ENCODE measurements at places on chromosomes 6 and 20.
A peak's percentile ranks its signal among the peaks of the same experiment; 100 is the strongest.

DNA sequence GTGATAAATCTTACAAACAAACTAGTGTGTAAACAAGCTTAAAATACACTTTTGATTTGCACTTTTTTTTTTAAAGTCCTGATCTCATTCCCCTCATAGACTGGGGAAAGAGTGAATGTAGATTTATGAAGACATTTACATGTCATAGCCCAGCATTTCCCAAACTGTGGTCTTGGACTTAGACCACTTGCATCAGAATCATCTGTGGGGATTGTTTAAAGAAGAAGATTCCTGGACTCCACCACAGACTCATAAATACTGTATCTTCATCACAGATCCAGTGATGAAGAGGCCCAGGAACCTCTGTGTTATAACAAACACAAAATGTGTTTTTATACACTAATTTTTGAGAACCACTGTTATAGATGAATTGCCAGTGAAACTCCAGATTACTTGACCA, 99.5 kb downstream of the KCNQ5 start:
- DNase-seq = no peak

- DNase-seq = no peak
These were observed 1.7 kb downstream of the ZUP1 start for GRCh38 chr6:116666869-116667268.

GRCh38 chr20:20795721-20796120, 83.3 kb upstream of the RALGAPA2 start:
- no peak for DNase-seq

DNA sequence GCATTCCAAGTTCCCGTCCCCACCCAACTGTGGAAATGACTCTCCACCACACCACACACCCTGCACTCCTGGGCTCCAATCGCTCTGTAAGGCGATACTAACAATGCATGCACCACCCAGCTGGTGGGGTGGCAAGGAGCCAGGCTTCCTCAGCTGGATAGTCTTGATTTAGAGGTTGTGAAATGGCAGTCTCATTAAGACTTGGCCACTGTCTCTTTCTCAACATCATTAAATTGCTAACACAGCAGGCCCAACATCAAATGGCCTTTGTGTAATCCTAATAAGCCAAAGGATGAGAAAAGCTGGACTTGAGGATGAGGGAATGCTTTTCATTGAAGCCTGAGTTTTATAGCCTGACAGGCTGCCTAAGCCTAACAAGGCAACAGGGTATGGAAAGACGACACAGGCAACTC, 223.7 kb downstream of the GMDS start:
- DNase-seq = peak; percentile 67

DNA sequence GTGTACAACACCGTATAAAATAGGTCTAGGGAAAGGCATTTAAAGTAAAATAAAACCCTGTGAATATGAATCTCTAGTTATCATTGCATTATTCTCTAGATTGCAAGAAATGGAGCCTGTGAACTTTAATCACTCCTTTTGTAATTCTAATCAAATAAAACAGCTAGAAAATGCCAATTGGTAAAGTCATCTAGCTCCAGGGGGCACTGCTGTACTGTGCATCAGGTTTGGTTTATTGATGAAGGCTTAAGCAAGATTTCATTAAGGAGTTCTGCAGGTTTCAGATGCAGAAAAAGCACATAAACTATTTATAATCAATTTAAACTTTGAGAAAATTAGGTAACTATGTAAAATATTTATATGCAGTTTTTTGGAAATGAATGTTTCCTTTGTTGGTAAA, 645.0 kb downstream of the PHF3 start:
- DNase-seq = peak; percentile 53

GRCh38 chr6:167965592-167966539, 31.6 kb upstream of the KIF25 start:
- no peak for DNase-seq

DNA sequence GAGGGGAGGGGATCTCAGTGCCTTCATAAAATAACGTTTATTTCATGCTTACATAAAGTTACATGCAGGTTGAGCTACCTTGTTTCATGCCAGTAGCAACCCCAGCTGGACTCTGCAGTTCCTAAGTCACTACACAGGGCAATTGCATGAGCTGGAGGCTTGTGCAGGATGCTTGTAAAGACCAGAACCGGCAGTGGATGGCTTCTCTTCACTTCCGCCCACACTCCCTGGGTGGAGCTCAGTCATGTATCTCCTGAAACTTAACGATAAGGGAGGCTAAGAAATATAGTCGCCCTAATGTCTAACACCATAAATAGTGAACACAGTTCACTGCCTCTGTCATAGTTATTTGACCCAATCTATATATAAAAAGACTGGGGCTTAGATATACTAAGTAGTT, 99.4 kb upstream of the RAB32 start:
- DNase-seq = no peak

DNA sequence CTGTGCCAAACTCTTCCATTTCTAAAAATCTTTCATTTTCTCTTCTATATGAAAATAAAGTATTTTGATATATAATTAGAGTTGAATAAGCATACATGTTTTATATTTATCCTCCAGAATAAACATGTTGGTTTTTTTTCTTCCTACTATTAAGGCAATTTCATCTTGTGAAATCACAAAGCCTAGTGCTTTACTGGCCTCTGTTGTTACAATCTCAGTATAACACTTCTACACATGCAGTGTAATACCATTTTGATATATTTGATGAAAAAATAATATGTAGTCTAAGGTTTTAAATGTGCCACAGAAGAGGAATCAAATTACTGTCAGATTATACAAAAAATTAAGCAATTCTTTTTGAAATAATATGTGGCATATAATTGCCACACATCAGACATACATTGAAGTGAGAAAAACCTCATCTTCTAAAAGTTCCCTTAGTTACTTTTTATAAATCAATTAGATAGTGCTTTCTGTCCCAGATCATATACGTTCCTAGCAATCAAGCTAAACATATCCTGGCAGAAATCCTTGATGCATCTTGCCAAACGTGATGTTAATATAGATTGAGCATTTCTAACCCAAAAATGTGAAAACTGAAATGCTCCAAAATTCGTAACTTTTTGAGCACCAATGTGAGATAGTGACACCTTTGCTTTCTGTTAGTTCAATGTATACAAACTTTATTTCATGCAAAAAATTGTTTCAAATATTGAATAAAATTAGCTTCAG, 225.1 kb upstream of the MANEA start:
- DNase-seq = peak; percentile 5

- DNase-seq = no peak
These were observed 158.5 kb upstream of the AFDN start for GRCh38 chr6:167668019-167668753.

- no peak for DNase-seq
These were observed 18.5 kb downstream of the CST8 start for GRCh38 chr20:23509247-23509913.

- no peak for DNase-seq
These were observed 48.8 kb upstream of the EPB41L1 start for GRCh38 chr20:36105711-36106226.

DNA sequence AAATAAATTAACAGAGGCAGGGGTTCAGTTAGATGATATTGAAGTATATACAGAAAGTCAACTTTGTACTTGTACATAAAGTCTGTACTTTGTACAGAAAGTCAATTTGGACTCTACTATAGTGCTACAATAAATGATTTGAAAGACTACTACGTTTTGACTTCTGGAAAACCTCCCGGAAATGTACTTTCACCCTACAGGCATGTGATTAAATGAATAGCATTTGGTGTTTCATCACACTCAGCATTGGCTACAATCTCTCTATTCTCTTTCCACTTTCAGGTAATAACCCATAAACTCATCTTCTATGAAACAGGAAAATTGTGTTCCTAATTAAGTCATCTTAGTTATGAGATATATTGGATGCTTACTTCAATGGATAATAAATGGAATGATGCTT, 25.6 kb upstream of the MC3R start:
- peak; percentile 31 for DNase-seq

GRCh38 chr6:43734294-43734665, 35.7 kb upstream of the VEGFA start:
- no peak for DNase-seq

DNA sequence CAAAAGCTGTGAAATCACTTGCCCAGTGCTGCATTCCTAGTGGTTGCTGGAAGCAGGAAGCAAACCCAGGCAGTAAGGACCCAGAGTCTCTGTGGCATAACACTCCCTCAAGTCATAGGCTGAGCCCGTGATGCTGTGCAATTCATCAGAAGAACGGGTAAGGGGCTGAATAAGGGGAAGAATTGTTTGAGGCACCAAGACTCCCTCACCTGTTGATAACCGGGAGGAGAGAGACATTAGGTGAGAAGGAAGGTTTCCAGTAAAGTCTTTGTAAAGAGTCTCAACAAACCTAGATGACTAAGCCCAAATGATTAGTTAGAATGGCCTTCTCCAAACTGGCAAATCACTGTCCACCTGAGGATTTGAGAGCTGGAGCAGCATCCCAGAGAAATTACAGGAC, 18.3 kb downstream of the ENPP3 start:
- no peak for DNase-seq

DNA sequence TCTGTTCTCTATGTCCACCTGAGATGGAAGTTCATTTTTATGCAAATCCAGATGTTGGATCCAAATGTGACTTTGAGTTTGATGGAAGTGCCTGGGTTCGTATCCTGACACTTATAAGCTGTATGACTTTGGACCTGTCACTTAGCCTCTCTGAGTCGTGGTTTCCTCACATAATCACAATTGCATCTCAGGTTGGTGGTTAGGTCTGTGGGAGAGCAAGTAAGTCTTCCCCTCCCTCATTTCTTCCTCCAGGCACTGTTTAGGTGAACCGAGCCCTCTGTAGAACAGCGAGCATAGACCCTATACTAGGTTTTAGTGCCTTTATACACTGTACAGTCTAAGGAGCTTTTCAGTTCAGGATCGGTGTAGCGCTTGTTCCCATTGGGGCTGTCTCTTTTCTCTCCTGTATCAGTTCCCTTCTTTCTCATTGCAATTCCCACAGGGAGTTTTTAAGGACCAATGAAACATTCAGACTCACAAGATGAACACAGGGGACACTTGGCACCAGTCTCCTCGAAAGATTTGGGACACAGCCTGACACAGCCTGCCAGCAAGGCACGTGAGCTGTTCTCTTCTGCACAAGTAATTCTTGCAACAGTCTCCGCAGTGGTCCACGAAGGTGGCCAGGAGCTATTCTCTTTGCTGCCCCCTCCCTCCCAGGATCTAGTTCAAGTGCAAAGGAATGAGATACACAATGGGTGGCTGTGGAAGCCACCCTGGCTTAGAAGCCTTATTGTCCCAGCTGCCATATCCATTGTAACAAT, 11.8 kb downstream of the TOX2 start:
- DNase-seq = no peak

DNA sequence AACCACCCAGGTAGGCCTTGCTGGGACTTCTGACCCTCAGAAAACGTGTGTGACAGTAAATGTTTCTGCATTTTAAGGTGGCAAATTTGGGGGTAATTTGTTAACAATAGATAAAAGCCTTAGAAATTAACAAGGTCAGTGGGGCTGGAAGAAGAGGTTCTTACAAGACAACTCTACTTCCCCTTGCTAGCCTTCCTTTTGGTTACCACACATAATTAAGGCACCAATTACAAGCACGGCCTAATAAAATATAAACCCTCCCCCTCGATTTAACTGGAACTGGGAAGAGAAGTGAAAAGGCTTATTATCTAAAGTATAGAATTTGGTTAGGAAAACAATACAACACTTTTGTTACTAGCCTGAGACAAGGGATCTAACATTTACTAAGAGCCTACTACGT, 38.8 kb downstream of the ELOVL5 start:
- no peak for DNase-seq

GRCh38 chr20:45300961-45301360, 5.7 kb upstream of the RBPJL start:
- DNase-seq = peak; percentile 30

- DNase-seq = no peak
These were observed 1024.3 kb upstream of the EYS start for GRCh38 chr6:66731310-66731709.

DNA sequence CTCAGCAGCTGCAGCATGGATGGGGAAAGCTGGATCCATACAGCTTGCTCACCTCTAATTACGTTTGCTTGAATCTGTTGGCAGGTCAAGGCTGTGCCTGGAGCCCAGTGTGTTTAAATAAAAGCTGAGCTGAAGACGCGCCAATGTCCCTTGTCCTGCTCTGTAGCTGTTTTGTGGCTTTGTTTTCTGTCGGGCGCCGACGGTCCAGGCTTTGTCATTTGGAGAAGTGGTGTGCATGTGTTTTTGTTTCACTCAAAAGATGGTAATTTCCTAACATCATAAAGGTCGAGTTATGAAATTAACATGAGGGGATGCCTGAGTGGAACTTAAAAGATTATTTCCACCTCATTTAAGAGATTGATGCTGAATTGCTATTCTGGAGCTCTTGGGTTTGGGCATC, 107.6 kb downstream of the SLC24A3 start:
- no peak for DNase-seq

DNA sequence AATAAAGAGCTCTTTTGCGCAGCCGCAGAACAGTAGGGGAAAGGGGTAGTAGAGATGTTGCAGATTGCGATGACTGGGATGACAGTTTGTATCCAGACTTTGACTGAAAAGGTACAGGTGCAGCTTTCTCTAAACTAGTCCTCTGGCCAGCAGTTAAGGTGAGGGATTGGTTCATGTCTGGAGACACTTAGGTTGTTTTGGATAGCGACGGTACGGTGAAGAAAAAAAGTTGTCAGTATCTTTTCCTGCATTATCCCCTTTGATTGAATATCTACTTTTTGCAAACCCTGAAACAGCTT, 537 bp downstream of the PRR3 start:
- no peak for DNase-seq

DNA sequence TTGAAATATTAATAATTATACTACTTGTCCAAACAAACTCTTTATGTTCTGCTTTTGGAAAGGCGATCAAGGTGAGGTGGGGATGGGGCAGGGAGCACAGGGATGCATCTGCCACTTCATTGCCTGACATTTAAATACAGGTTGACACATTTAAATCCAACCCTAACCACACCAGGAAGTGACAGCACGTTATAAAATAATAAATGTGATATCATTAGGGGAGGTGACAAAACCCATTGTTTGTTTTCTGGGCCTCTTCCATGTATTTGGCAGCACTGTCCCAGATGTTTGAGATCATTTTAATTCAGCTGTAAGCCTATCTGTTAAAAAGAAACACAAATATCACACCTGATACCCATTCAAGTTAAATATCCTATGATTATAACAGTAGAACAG, 342.4 kb upstream of the ARID1B start:
- no peak for DNase-seq

DNA sequence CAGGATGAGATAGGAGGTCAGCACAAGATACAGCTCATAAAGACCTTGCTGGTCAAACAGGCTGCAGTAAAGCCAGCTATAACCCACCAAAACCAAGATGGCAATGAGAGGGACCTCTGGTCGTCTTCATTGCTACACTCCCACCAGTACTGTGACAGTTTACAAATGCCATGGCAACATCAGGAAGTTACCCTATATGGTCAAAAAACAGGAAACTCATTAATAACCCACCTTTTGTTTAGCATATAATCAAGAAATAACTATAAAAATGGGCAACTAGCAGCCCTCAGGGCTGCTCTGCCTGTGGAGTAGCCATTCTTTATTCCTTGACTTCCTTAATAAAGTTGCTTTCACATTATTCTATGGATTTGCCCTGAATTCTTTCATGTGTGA, 30.9 kb downstream of the SLC22A2 start:
- DNase-seq = no peak

Data from astrocyte of the hippocampus (primary cell).